ENCODE measurements at places on chromosomes 1 and 21.
A peak's percentile ranks its signal among the peaks of the same experiment; 100 is the strongest.

DNA sequence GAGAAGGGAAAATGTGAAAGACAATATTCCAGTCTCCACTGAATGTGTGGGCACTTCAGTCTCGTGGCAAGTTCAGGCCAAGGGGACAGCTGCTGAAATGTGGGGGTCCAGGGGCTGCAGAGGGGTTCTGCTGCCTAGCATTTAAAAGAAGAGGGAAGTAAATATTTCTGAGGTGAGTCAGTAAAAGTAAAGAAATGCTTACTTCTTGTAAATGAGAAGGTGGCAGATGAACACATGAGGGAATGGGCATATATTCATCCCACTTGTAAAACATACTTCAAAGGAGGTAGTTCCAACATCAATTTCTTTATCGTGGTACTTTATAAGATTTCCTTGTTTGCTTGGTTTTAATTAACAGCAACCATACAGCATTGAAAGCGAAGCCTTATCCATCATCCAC, 63.1 kb upstream of the HIVEP3 start:
- no peak for DNase-seq

DNA sequence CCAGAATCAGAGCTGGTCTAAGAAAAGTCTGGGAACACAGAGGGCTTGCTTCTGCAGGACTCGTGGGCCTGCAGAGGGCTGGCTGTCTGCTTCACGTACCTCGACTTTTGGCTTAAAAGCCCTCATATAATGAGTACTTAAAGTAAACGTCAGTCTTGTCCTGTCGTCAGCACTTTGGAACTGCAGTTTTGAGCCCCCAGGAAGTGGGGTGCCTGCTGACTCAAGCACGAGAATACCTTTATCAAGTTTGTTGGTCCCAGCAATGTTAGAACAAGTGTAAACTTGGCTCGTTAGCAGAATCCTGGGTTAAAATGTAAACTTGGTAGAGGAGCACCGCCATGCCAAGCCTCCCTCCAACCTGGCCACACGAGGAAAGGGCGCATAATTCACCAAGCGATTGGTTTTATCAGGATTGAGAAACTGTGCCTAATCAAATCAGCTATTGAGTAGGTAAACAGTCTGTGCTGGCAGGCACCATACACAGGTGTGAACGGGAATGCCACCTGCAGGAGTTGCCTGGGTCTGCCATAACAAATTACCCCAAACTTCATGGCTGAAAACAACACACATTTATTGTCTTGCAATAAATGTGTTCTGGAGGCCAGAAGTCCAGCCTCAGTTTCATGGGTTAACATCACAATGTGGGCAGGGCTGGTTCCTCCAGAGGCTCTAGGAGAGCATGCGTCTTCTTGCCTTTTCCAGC, 45.0 kb upstream of the FHAD1 start:
- DNase-seq, result no peak

GRCh38 chr1:95069710-95070093, 3.0 kb downstream of the ALG14 start:
- DNase-seq, result no peak

- no peak for DNase-seq
Measured at GRCh38 chr1:231013391-231014015, 26.6 kb downstream of the FAM89A start.

DNA sequence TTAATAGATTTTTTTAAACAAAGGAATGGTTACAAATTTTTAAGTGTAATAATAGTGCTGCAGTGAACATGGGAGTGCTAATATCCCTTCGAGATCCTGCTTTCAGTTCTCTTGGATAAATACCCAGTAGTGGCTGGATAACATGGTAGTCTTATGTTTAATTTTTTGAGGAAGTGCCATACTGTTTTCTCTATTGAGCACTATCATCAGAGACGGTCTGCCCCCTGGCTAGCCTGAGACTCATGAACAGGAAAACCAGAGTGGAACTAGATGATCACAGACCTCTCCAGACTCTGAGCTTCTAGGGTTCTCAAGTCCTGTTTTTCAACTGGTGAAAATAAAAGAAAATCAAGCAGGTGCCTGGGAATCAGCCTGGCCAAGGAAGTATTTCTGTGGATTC, 97.3 kb upstream of the MARK1 start:
- no peak for DNase-seq

DNA sequence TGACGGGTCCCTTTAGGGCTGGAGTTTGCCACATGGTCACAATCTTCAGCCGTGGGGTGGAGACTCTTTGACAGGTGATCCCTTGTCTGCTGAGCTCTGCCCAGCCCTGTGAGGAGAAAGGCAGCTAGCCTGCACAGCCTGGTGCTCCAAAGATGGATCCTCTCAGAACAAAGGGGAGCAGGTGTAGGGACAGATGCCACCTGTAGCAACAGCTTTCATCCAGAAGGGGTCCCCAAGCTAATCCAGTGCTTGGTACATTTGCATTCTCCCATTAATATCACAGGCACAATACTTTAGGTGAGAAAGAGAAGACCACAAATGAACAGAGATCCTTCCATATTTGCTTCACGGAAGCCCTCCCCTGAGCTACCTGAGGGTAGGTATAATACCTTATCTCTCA, 93.2 kb downstream of the CCDC185 start:
- no peak for DNase-seq

DNA sequence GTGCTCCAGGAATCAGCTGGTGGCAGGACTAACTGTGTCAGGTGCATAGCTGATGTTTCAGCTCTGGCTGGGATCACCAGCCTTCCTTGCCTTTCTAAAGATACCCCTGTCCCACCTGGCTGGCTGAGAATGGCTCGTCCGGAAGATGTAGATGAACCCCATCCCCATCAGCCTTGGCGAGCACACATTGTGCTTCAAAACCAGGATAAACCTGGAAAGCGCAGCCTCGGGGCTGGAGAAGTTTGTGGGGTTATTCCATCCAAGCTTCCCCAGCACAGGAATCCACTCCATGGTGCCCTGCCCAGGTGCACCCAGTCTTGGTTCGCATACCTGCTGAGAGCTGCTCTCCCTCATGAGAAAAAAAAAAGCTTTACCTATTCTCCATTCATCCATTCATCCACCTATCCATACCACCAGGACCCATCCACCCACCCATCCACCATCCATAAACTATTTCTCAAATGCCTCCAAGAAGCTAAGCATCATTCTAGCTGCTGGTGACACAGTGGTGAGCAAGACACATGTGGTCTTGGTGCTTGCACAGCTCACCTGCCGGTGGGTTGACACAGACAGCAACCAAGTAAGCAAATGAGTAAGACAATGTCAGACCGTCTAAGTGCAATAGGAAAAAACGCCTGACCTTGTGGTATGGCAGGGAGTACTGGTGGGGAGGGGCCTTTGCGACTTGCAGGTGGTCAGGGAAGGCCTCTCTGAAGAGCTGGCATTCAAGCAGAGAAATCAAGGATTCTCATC, 94.0 kb downstream of the DMRTB1 start:
- no peak for DNase-seq

DNA sequence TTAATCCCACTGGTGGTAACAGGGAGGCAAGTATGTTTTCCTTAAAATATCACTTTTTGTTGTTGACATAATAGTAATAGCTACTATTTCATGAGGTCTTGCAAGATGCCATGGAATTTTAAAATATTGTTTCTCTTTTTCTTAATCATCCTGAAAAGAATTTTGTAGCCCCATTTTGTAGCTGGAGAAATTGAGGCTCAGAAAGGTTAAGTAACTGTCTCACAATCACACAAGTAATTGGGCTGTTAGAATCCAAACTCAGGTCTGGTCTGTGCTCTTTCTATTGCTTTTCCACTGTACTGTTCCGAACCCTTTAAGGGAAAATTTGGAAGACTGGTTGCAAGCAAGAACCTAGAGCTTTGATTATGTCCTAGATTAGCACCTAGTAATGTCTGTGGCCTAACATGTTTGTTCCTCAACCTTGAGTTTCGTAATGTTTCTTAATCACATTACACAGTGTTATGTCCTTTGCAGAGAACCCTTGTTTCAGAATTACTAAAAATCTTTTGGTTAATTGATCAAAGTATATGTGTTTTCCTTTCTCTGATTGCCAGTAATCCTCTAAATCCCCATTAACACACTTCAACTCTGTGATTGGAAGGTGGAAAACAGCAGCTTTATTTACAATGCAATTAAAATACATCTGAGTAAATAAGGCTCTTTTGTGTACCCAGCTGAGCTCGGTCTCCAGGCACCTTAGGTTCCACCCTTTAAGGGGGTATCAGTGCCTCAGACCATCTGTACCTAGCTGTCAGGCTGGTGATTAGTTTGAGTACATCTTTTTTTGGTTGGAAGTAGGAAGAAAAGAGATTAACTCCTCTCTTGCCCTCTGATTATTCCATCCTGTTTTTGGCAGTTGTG, 10.4 kb downstream of the LRRC42 start:
- DNase-seq, result no peak

DNA sequence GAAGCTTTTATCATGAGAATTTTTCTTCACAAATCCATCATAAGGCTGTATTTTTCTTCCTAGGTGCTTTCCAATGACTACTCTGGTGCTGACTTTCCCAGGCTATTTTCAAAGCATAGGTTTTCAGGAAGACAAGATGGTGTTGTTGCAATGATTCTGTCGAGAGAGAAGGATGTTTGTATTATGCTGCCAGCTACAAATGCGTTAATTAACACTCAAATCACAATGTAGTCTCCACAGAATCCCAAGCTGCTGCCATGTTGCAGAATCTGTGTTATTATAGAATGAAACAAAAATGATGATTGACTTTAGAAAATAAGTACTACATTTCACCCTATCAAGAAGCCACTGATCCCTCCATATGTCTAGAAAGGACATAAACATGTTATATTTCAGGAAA, 179.5 kb upstream of the MAP1LC3C start:
- no peak for DNase-seq

- DNase-seq, result no peak
Measured at GRCh38 chr1:183694755-183695154, 41.6 kb upstream of the APOBEC4 start.

- DNase-seq, result peak; percentile 4
Measured at GRCh38 chr1:239976130-239976968, 115.3 kb upstream of the FMN2 start.

DNA sequence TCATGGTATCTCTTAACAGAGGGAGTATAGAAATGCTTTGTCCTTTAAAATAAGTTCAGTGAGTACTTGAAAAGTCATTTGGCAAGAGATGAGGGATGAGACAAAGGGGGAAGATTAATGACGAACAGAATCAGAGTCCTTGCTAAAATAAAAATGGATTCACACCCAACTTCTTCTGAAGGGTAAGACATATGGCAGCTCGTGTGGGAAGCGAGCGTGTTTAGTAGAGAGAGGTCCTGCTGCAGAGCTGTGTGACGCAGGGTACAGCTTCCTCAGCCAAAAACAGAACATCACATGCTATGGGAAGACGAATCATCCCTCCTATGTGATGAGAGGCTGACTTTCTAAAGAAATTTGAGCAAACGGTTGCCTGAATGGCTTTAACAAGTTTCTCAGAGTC, 158.5 kb upstream of the LMO4 start:
- no peak for DNase-seq

DNA sequence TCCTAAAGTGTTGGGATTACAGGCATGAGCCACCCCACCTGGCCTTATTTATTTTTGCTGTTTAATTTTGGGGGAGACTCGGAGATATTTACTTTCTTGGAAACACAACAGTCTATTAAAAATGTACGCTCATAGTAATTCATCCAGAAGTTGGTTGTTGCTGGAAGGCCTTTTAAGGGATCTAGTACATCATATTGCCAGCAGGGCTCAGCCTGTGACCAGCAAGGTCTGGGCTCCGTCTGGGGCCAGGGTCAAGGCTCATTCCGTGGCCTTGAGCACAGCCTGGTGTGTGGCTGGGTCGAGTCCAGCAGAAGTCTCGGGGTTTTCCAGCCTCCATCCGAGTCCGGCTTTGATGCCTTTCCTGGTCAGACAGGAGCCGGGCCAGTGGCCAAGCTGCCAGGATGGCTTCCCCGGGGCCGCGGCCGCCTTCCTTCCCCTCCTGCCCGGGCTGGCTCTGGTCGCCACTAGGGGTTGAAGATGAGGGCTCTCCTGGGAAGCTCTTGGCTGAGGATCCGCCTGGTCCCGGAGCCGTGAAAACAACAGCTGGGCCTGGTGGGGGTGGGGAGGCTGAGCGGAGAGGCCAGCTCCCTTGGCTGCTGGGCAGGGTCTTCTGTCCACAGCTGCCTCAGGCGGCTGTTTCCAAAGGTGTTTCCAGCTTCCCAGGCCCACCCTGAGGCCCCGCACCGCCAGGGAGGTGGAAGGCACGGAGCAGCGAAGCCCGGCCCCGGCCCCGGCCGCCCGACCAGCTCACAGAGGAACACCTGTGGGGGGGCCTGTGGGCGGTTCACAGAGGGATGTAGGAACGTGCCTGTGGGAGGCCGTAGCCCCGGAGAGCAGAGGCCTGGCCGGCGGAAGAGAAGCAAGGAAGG, 5.1 kb upstream of the VWA1 start:
- no peak for DNase-seq

DNA sequence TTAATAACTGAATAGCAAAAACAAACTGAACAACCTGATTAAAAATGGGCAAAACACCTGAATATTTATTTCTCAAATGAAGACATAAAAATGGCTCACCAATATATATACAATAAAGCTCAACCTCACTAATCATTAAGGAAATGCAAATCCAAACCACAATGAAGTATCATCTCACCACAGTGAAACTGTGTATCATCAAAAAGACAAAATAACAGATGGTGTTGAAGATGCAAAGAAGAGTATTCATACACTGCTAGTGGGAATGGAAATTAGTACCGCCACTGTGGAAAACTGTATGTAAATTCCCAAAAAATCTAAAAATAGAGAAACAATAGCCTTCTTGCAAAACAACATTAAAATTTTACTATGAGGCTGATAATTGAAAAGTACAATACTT, 1660.1 kb upstream of the B3GALT2 start:
- no peak for DNase-seq

GRCh38 chr21:32372755-32373154, 20.1 kb downstream of the URB1 start:
- no peak for DNase-seq

DNA sequence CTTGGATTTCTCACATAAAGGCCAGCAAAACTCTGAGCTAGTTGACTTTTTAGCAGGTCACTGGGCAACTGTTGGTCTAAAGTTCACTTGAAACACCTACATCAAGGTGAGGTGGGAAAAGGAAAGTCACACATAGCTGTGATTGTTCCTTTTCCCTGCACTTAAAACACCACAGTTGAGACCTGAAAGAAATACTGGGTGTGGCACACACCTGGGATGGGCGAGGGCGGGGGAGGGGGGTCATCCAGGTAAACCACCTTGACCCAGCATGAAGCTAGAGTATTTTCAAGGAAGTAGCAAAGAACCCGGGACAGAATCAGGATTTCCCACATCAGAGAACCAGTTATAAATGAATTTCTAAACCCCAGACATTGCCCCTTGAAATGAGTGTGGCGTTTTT, 26.4 kb downstream of the ZNF697 start:
- DNase-seq, result no peak

GRCh38 chr1:230327892-230328284, 98.2 kb downstream of the PGBD5 start:
- no peak for DNase-seq

All from stimulated activated CD8-positive, alpha-beta memory T cell treated with anti-CD3 and anti-CD28 coated beads, Interleukin-7, amount 100 ng/mL, for 1 hour (primary cell).